ENCODE measurements at places on chromosomes 7 and 10. TPM values are rescaled to one million over a fixed set of nuclear protein-coding genes. Genes with fewer than 3 reads are reported as not detected.
A peak's percentile ranks its signal among the peaks of the same experiment; 100 is the strongest.

- DNase-seq = peak; percentile 54
Measured at GRCh38 chr7:116194115-116194514, 16.2 kb upstream of the TES start.

RBP3 gene
- total RNA-seq = not detected

DNA sequence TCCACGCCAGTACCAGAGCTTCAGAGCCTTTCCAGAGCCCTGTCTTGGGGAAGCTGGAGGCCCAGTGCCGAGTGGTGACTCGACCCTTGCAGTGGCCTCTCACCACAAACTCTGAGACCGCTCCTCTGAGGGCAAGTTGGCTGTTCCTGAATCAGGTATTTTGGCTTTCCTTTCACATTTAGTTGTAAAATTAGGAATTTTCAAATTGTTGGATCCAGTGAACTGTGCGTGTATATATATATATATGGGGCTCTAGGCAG, 128.7 kb upstream of the UNC5B start:
- DNase-seq = no peak

ADAP1 gene
- 1.1 TPM for total RNA-seq

DNA sequence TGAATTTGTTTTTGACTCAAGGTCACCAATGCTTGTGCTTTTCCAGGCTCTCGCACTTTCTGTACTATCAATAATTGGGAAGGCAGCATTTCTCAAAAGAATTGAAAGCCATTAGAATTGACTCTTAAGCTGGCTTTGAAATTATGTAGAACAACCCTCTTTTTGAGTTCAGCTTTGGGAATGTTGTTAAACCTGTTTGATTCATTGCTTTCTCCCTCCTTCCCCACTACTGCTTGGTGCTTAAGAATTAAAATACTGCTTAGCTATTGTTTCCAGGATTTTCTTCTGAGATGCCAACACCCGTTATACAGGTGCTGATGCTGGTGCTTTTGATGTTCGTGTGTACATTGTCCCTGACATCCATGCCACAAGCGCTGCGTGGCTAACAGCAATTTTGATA, 15.5 kb upstream of the FZD8 start:
- no peak for DNase-seq

PNLIPRP3 gene
- total RNA-seq = not detected

IFIT1B gene
- total RNA-seq = not detected

- DNase-seq = no peak
Measured at GRCh38 chr7:147990942-147991341, 599.6 kb upstream of the C7orf33 start.

GRCh38 chr7:41438705-41439514, 264.0 kb downstream of the INHBA start:
- peak; percentile 23 for DNase-seq

GRCh38 chr10:36188461-36188860, 546.4 kb upstream of the FZD8 start:
- DNase-seq = no peak

DNA sequence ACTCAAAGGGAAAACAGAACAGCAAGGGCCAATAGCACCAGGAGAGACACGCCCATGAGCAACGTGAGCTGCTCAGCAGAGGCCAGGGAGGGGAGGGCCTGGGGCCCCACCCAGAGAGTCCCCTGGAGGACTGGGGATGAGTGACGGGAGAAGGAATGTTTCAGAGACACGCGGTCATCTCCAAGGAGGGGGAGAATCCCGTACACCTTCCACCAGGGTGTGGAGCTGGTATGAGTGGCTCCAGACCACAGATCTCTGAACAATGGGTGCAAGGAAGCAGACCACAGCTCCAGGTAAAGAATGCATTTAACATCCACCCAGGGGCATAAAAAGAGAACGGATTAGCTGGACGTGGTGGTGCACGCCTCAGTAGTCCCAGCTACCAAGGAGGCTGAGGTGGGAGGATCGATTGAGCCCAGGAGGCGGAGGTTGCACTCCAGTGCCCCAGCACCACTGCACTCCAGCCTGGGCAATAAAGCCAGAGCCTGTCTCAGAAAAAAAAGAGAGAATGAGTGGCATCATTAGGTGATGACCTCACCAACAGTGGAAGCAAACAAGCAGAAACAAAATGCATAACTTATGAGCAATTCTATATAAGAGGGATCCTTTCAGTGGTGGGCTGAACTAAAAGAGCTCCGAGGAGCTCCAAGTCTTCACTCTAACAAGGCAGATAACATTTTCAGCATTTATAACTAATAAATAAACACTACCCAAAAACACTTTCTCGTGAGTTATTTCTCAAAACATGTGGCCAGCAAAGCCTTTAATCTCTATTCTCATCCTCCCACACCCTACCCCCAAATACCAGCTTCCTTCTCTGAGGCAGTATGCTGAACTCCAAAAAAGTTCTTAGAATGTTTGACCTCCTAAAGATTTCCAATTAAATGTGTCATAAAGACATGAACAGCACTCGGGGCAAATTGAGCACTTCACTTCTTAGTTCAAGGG, 12.5 kb downstream of the PSAP start:
- peak; percentile 84 for DNase-seq

CAV1 gene
- total RNA-seq = 1,092 TPM

GRCh38 chr10:77872151-77872946, 54.2 kb downstream of the DLG5 start:
- DNase-seq = no peak

PLA2G12B gene
- not detected for total RNA-seq

DNA sequence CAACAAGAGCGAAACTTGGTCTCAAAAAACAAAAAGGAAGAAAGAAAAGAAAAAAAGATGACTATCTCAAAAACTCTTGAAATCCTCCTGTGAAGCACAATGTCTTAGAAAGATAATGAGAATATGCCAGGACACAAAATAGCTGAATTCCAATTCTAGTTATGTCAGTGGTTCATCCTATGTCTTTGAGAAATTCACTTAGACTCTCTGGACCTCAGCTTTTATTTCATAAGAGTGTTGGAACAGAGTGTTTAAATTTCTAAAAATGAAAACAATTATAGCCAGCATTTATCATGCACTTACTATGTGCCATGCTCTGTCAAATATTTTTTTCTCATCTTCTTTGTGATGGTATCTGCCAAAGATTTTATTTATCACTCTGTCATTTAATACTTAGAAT, 13.3 kb upstream of the HYCC1 start:
- no peak for DNase-seq

GRCh38 chr7:44845451-44845850, 2.4 kb downstream of the H2AZ2 start:
- peak; percentile 13 for DNase-seq

All from GM23248 (cell line).